Stimulated activated naive CD4-positive, alpha-beta T cell (primary cell): ENCODE measurements at places on chromosomes 7 and 10.

GRCh38 chr7:151440799-151441445, 981 bp upstream of the CRYGN start:
- DNase-seq: no peak

DNA sequence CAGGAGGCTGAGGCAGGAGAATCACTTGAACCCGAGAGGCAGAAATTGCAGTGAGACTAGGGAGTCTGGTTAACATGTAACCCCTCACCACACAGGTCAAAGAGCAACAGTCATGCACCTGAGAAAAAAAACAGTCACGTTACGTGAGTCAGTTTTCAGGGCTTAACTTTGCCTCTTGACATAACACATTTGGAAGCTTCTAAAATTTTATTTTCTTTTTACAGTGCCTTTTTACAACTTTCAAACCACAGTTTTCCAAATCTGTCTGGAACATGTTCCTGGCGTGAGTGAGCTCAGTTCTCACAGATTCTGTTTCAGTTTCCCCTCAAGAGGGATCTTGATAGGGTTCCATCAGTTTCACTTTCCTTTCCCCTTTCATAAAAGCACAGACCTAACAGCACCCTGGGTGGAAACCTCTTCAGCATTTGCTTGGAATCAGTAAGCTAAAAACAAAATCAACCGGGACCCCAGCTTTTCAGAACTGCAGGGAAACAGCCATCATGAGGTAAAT, 4.4 kb downstream of the IFIT3 start:
- DNase-seq: peak; percentile 45

- no peak for DNase-seq
These were observed 103.6 kb downstream of the LYZL1 start for GRCh38 chr10:29392376-29393021.

DNA sequence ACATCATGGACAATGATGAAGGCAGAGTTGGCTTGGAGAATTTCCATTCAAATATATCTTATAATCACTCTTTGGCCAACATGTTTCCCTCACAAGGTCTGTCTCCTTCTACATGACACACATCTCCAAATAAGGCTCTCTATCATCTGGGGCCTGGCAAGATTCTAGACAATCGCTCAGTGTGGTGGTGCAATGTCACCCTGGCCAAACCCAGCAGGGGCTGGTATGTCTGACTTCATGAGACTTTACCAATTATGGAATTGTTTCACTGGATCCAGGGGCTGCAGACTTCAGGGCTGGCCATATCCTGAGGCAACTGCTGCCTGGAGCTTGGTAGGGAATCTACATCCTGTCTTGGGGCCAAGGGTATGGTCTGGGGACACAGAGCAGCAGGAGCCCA, 319.0 kb downstream of the PLXNA4 start:
- no peak for DNase-seq

DNA sequence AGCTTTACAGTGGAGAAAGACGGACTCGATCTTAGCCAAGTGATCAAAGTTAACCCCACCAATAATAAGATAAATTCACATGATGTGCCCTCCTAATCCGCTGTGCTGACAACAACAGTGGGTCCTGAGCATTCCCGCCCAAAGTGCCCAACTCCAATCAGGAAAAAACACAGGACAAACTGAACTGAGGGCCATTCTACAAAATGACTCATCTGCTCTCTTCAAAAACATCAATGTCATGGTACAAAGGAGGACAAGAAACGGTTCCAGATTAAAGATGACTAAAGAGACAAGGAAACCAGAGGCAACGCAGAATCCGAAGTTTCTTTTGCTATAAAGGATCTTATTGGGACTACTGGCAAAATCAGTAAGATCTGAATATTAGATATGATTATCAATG, 79.4 kb downstream of the CTBP2 start:
- DNase-seq: no peak

DNA sequence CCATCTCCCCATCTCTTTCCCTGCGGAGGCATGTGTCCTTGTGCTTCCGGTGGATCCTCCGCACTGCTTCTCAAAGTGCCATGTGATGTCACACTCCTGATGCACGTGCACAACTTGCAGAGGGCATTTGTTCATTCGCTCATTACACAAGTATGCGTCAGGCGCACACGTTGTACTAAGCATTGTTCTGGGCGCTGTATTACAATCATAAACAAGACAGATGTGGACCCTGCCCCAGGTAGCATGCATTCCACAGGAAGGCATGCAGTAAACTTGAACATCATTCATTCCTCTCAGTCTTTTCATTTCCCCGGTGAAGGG, 9.0 kb upstream of the RAMP3 start:
- no peak for DNase-seq

DNA sequence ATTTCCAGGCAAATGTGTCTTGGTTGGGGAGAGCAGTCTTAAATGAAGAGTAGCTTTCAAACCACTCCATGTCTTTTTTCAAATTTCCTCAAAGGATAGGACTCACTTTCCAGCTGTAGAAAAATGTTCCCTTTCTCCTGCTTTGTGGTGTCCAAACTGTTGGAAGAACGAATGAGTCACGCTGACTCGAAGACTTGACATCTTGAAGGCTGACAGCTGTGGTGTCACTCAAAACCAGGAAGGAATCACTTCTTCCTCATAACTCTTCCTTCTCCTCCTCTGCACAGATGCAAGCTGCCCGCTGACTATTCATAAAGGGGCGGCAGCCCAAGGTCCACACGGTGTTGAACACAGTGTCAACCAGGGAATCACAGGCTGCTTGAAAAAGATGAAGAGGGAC, 19.2 kb downstream of the PLA2G12B start:
- DNase-seq: no peak

DNA sequence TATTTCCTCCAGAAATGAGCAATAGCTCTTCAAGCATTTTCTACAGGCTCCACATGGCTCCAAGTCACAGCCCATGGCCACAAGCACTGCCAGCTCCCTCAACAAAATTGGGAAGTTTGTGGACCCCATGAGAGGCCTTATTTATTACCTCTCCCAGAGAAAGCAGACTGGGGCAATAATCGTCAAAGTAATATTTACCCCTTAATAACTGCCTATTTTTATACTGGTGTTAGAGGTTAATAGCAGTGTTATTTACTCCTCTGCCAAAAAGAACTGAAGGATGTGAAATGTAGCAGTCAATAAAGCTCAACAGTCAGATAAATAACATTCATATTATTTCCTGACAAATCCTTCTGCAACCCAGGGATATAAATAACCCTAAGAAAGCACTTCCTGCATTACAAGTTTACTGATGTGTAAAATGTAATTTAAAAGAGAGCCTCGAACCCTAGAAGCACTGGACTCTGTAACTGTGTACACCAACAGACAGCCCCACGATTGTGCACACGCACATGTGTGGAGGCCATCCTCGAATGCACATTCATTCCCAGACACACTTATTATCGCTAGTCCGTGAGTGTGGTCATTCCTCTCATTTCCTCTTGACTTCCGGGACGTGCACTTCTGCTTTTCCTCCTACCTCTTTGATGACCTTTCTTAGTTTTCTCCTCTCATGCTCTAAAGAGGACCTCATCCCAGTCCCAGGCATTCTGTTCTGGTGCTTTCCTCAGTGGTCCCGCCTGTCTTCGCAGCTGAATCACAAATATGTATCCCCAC, 157.4 kb downstream of the EVX1 start:
- DNase-seq: no peak
